ENCODE measurements at places on chromosomes 16 and 17.

DNA sequence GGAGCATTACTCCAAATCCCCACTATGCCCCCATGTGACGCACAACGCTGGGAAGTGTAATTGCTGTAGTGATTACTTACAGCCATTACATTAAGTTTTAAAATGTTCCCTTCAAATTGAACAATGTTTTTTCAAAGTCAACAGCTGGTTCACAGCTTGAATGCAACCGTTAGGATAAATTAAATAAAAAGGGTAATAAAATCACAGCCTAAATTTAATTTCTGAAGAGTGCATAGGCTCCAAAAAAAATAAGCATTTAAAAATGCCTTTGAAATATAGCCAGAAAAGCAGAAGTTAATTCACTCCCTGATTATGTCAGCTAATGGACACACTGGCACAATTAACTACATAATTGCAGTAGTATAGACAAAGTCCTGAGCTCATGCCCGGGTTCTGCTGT, 50.5 kb upstream of the KDM8 start:
- DNase-seq, result no peak

DNA sequence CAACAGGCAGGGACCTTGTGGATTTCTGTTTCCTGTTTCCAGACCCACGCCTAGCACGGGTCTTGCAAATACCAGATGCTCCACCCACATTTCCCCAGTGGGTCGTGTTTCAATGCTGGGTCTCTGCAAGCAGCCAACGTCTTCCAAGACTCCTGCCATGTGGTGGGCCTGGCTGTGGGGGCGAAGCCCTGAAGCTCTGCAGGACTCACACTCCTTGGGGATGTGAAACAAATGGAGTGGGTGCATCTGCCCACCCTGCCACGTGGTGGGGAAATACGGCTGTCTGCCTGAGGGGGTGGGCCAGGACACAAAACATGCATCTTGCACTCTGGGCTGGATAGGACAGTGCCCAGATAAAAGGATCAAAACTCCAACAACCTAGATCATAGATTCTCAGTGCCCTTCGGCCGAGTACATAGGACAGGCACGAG, 32.6 kb downstream of the FA2H start:
- DNase-seq, result no peak

DNA sequence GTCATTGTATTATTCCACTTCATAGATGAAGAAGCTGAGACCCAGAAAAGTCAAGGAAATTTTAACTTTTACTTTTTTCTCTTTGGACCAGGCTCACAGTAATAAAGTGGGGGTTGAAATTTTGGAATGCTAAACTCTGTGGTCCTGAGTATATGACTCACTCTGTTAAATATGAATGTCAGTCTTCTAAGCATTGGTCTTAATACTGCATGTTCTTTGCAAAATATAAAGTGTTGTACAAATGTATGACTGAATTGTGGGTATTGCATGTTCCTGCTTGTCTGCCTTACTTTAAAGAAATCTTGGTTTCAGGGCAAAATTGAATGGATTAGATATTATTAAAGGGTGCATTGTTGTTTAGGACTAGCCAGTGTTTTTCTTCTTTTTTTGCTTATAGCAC, 950.8 kb upstream of the GOT2 start:
- DNase-seq, result no peak

DNA sequence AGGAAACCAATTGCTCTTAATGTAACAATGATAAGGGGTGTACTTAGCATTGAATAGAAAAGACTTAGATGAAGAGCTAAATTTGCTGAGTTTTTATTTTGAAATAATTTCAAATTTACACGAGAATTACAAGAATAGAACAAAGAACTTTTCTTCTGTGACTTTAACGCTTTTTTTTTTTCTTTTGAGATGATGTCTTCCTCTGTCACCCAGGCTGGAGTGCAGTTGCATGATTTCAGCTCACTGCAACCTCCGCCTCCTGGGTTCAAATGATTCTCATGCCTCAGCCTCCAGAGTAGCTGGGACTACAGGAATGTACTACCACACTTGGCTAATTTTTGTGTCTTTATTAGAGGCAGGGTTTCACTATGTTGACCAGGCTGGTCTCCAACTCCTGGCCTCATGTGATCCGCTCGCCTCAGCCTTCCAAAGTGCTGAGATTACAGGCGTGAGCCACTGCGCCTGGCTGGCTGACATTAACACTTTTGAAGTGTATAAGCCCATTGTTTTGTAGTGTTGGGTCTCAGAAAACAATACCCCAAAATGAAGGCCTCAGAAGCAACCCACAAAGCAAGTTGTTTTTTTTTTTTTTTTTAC, 2.1 kb downstream of the TEN1 start:
- DNase-seq, result no peak

Measured in BJ (cell line).